Activated gamma-delta T cell treated with Interleukin-2 at 50 U/mL for 16 hours (primary cell): ENCODE measurements at places on chromosomes 2 and 18.
A peak's percentile ranks its signal among the peaks of the same experiment; 100 is the strongest.

DNA sequence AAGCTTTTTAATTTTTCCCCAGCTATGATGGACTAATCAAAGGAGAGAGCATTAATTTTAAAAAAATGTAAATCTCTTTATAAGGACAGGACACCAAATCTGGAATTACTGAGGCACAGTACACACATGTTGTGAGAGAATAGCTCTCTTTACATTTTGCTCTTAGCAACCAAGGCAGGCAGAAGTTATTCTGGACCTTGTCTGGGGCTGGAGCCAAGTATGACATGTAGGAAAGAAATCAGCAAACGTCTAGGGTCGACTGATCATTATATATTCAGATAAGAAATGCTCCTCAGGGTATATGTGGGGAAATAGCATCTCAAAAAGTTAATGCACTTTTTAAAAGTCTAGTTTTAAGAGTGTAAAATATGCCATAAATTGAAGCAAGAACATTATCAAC lies 1330.0 kb upstream of the CELF4 start:
- DNase-seq = no peak

GRCh38 chr2:8684878-8685696 lies 3.2 kb downstream of the ID2 start:
- DNase-seq = peak; percentile 37

GRCh38 chr2:224948005-224948404 lies 94.3 kb downstream of the DOCK10 start:
- no peak for DNase-seq

DNA sequence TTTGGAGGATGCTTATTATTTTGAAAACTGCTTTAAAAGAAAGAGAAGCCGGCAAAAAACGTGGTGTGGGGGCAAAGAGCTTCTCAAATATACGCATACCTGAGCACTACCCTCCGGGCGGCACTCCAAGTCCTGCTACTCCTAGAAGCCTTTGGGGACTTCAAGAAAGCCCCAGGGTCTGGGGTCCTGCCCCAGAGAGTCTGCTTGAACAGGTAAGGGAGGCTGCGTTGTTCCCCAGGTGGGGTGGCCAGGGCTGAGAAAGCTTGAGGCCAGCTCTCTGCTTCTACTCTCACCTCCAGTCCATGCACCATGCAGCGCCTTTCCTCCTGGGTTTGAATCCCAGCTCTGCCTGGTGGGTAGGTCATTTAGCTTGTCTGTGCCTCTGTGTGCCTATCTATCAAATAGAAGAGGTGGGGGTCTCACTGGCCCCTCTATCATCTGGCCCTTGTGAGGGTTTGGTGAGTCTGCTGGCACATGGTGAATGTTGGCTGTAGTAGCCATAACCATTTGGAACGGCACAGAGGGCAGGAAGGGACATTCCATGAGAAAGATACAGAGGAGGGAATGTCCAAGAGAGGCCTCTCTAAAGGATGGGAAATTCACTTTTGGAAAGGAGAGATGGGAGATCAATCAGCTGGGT lies 19.5 kb downstream of the MALL start:
- no peak for DNase-seq

DNA sequence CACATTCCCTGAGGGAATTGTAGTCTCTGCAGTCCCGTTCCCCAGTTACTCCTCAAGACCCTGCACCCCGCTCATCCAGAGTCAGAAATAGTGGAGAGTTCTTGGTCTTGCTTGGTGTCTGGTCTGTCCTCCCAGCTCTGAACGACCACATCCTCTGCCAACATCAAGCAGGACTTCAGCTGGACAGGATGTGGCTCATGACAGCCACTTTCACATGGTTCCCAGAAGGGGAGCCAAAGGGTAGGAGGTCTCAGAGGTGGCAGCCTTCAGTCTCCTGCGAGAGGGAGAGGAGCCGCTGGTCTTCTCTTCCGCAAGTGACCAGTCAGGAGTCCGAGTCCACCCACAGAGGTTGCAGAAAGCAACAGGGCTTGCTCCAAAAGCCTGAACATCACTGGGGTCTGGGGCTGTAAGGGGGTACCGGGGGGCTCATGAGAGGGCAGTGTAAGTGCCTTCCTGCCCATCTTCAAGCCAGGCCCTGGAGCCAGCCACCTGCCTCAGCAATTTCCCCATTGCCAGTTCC lies 29.8 kb downstream of the B3GNT7 start:
- no peak for DNase-seq

DNA sequence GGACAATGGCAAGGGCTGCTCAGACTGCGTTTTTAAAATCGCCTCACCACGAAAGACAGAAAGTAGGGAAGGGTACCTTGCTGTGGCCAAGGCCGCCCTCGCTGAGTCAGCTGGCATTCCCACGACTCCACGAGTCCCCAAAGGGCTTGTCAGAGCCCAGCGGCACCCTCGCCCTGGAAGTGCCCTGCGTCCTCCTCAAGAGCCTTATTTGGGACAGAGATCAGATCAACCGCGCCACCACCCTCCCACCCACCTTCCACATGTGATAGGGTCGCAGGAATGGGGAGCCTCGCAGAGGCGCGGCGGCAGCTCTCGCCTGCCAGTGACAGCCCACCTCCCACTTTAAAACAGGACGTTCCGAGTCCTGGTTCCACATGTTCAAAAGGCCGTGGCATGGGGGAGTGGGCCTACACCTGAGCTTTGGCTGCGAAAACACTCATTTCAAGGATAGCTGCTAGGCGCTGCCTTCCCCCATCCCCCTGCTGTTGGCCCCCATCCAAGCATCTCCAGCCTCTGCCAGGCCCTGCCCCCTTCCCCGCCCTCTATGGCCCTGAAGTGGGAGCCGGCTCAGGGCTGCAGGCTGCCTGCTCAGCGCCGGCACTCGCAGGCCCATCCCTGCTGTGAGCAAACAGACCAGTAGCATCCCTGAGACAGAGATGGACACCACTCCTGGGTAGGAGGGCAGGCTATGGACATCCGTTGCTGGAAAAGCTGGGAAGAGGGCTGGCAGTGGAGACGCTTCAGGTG lies 38.1 kb upstream of the ARHGEF4 start:
- DNase-seq = no peak

- DNase-seq = no peak
These were observed 74.7 kb downstream of the NDUFA10 start for GRCh38 chr2:239950144-239951128.

GRCh38 chr2:125274718-125275117 lies 1249.6 kb downstream of the CNTNAP5 start:
- DNase-seq = no peak

DNA sequence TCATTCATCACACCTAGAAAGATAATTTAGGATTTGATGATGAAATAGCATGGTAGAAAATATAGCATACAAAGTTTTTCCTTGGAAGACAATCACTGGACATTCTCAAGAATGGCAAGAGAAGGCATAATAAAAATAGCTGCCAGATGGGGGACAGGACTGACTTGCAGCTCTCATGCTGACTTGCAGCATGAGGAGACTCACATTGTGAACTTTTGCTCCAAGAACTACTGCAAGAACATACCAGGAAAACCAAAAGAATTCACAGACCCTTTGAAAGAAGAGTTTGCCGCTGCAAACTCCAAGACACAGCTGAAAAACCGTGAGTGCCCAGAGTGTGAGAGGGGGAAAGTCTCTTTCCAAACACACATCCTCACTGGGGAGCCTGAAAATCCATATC lies 47.0 kb downstream of the CRYGD start:
- no peak for DNase-seq

DNA sequence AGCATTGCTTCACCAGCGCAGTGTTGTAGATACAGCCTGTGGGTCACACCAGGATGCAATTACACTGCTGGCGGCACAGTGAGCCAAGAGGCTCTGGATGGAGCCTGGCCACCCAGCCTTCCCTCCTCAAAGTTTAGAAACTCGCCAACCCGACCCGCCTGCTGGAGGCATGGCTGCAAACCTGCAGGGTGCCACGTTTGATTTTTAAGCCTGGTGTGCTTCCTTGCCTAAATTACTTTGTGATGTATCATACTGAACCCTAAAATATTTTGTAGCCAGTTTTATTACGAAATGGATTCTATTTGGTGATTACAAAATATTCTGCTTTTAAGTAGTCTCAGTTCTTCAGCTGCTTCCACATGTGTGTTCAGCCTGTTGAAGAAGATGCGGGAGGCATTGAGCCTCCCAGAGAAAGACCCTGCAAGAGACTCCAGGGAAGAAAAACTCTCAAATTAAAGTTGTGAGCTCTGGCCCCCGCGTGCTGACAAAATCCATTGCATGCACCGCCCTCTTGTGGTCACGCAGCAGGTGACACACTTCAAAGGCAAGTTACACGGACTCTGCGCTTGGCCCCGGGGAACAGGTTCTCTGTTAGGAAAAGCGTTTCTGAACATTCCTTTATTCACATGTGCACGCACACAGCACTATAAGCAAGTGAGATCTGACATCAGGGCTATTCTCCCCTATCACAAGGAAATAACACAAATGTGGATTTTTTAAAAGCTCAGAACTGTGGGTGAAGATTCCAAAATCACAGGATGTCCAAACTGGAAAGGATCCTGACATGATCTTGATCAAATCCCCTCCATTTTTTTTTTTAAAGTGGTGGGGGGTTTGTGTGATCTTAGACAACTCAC lies 63.0 kb upstream of the TWIST2 start:
- DNase-seq = peak; percentile 50

GRCh38 chr18:54607213-54608027 lies 16.4 kb downstream of the DYNAP start:
- no peak for DNase-seq

DNA sequence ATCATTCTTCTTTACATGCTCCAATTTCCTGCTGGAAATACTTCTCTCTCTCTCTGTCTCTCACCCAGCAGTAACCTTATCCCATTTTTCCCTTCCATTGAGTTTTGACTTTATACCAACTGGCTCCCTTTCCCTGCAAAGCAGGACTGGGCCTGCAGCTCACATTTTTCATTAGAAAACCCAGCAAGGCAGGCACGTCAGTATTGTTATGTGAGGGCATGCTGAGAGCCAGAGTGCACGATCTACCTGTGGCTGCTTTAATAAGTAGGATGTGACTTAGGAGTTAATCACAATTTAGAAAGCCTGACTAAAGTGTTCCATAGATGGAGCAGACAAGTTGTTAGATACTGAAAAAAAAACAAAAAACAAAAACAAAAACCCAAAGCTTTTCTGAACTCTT lies 5.2 kb upstream of the NDUFV2 start:
- DNase-seq = no peak

DNA sequence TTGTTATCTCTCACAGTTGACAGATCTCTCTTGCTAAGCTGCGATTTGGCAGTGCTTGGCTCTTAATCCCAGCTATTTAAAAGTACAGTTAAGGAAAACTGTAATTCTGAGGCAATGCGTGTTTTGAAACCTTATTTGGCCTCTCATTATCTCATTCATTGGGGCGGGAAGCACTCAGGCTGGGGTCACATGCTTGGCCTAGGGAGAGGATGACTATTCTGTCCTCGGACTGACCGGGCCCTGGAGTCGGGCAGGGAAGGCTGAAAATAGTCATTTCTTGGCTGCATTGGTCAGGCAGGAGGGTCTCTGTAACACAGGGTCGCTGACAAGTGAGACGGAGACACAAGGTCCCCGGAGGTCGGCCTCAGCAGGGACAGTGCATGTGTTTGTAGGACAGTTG lies 20.2 kb upstream of the EMILIN2 start:
- no peak for DNase-seq

- no peak for DNase-seq
These were observed 113.0 kb downstream of the RND3 start for GRCh38 chr2:150374492-150374891.

DNA sequence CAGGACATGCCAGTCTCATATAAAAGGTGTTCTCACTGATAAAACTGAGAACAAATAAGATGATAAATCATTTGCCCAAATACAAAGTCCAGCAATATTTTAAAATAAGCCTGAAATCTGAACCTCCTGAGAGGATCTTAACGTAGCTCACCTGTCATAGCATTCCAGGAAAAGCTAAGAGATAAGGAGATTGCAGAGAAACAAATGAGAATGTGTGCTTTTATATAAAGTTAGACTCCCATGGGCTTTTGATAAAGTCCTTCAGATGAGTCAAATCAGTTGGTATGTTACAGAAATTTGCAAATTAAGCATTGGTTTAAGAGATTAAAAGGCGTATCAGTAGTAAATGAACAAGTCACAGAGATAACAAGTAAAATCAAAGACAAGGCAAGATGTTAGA lies 452.9 kb upstream of the CHAC2 start:
- DNase-seq = no peak

DNA sequence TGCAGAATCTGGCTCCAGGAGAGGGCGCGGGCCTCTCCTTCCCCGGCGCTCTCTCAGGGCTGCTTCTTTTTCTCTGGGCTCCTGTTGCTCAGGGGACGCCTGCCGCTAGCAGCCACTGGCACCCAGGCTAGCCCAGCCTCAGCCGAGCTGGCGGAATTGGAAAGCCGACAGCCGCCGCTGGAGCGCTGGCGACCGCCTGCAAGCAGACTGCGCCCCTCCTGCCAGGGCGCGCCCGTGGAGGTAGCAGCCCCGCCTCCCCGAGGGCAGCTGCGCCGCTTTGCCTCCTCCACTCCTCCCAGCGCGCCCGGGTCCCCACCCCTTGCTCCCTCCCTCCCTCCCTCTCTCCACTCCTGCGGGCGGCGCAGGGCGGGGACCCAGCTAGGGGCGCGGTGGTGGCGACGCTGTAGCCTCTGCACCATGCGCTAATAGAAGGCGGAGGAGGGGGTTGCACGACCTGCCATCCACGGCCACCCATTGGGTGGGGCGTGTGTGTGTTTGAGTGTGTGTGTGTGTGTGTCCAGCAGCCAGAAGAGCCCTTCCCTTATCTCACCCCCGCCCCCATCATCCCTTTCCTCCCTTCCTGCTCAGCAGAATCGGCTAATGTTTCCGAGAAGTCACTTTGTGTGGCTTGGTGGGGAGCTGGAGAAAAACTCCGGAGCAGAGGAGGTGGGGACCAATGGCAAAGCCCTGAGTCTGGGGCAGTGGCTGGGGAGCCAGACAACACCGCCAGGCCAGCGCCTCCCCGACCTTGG lies at the start of gene SCN9A:
TSS of gene SCN9A (minus strand) at position 209 of the 752 bp plus-strand sequence. CDS start 64,188 bp downstream, outside the sequence.
- peak; percentile 6 for DNase-seq

GRCh38 chr2:145070703-145071102 lies 550.8 kb upstream of the ZEB2 start:
- no peak for DNase-seq

DNA sequence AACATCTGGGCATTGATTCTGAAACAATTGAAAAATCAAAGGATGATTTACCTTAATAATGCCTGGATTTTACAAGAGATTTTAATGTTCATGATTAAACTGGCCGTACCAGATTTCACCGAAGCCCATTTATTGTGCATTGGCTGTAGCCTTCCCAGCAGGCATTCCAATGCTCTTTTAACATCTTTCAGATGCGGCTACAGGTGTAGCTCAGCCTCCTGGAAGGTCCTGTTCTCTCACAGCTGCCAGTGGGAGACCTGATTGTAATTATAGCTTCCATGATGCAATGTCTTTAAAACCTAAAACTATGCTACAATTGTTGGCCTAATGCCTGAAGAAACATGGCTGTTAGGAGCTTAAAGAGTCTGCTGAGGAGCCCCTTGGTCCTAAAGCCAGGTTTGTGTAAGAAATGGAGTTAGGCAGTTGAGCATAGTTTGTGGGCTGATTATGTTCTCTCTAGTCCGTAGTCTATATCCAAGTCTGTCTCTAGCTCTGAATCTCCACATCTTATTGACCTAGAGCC lies 147.4 kb downstream of the CERS6 start:
- DNase-seq = no peak

DNA sequence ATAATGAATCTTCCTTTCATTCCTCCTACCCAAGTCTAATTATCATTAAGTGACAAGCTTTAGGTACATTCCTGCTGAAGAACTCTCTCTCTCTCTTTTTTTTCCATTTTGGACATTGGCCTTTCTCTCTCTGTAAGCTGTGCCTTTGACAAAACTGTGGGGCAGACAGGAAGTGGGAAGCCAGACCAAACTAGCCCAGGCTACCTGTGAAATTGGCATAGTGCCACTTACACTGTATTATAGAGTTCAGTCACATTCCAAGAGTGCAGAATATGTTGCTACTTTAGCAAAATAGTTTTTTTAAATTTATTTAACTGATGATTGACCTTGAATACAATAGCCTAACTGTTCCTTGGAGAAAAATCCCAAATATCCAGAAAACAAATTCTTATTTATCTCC lies 381.5 kb upstream of the ETAA1 start:
- DNase-seq = no peak
